ENCODE measurements at places on chromosomes 2 and 18.
A peak's percentile ranks its signal among the peaks of the same experiment; 100 is the strongest.

- peak; percentile 65 for DNase-seq
Observed at GRCh38 chr2:158969715-158970240, 1.3 kb downstream of the TANC1 start.

GRCh38 chr18:70781860-70782453, 493.1 kb downstream of the SOCS6 start:
- DNase-seq, result peak; percentile 20

DNA sequence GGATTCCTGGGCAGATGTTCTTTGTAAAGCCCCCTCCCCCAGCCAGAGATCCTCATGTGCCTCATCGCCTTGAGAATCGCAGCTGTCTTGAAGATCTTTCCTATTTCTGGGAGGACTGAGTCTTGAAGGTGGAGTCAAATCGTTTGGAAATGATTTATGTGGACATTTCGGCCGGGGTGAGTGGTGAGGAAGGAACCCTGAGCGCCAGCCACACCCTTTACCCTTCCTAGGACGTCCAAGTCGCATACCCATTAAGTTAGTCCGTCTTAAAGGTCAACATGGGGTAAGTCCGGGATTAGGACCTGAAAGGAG, 84.9 kb upstream of the ZCCHC2 start:
- DNase-seq, result no peak

DNA sequence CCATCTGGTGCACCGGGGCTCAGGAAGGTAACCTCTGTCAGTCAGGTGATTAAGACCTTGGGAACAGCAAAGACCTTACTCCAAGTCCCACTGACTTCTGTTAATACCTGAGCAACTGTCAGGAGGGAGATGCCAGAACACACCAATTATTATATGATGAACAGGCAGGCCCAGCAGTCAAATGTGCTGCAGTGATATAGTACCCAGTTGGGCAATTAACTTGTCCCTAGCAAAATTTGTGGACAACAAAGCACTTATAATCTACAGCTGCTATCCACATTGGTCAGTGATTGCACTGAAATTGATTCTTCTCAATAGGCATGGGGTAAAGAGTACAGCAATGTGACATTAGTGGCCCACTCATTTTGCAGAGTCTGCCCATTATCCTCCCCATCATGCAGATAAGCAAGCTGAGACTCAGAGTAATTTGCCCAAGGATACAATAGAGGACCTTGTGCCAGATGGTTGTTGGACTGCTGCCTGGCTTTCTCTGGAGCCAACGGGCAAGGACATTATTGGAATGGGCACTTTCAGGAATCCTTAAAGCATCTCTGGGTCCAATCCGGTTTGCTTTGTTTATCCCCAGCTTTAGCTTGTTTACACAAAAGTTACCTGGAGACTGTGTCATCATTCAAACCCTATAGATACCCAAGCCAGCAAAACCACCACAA, 147.6 kb downstream of the CCBE1 start:
- DNase-seq, result no peak

GRCh38 chr2:14675489-14675888, 43.0 kb downstream of the LRATD1 start:
- DNase-seq, result no peak

- DNase-seq, result no peak
Observed at GRCh38 chr18:29629493-29630036, 1413.0 kb downstream of the DSC3 start.

- DNase-seq, result no peak
Observed at GRCh38 chr18:2368102-2368501, 203.2 kb downstream of the METTL4 start.

DNA sequence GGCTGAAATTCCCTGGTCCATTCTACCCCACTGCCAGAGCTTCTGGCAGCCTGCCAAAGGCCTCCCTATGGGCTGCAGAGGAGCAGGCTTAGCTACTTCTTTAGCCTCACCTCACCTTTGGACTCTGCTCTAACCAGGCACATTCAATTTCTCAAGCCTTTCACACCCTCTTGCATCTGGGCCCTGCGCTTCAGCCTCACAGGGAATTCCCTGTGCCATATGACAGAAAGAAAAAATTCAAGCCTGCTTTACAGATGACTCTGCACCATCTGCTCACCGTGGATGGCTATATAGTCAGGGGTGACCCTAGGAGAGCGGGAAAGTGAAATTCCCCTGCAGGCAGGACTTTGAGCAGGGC, 62.5 kb downstream of the REEP1 start:
- no peak for DNase-seq

GRCh38 chr18:9643549-9643948, 29.2 kb upstream of the PPP4R1 start:
- peak; percentile 97 for DNase-seq

DNA sequence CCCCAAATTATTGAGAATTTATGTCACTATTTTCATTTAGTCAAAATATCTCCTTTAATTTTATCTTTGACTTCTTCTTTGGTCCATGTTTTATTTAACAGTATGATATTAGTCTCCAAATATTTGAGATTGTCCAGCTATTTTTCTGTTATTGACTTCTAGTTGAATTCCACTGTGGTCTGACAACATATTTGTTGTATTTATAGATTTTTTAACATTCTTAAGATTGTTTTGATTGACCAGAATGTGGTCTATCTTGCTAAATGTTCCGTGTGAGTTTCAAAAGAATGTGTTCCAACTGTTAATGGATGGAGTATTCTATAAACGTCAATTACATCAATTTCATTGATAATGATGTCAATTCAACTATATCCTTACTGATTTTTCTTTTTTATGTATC, 1452.1 kb downstream of the SUCLG1 start:
- DNase-seq, result peak; percentile 26

DNA sequence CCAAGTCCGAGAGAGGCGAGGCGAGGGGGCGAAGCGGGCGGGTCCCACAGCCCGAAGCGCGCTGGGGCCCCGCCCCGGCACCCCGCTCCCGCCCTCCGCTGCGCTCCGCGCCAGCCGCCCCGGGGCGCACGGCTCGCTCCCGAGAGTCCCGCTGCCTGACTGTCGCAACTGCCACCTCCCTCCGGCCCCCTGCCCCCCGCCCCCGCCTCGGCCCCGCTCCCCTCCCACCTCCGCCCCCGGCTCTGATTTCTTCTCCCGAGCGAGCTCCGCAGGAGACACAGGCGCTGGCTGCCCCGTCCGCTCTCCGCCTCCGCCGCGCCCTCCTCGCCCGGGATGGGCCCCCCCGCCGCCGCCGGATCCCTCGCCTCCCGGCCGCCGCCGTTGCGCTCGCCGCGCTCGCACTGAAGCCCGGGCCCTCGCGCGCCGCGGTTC, at the start of gene WNT6:
Gene WNT6 (plus strand): TSS at position 250 of the 432 bp plus-strand sequence. CDS start 233 bp downstream, outside the sequence.
- DNase-seq, result peak; percentile 68

- DNase-seq, result no peak
Observed at GRCh38 chr2:119645173-119645855, 33.7 kb upstream of the TMEM177 start.

GRCh38 chr18:811892-812375, at the start of gene YES1:
Gene YES1, minus strand, starts transcription at chr18:812242. Its CDS starts 55,415 bp downstream, at chr18:756827.
- peak; percentile 66 for DNase-seq

DNA sequence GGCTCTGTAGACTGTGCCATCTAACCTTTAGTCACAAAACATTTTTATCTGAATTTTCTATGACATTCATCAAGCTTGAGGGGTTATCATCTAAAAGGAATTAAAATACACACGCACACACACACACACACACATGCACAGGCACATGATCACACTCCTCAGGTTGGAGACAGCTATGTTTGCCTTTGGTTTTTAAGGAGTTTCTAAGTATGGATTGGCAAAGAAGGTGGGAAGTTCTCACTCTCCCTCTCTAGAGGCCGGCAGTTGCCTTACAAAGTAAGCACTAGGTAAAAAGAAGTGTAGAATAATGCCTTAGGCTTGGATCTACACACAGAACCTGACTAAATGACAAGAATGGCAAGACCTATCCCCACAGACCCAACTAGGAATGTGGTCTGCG, 437.1 kb downstream of the ZEB2 start:
- DNase-seq, result no peak

- no peak for DNase-seq
Observed at GRCh38 chr18:39271654-39272053, 1706.1 kb upstream of the CELF4 start.

GRCh38 chr18:73384246-73384645, 516.5 kb upstream of the NETO1 start:
- no peak for DNase-seq

GRCh38 chr18:22559414-22560274, 141.9 kb upstream of the CTAGE1 start:
- peak; percentile 80 for DNase-seq

- DNase-seq, result no peak
Observed at GRCh38 chr2:209582281-209582680, 158.4 kb downstream of the MAP2 start.

DNA sequence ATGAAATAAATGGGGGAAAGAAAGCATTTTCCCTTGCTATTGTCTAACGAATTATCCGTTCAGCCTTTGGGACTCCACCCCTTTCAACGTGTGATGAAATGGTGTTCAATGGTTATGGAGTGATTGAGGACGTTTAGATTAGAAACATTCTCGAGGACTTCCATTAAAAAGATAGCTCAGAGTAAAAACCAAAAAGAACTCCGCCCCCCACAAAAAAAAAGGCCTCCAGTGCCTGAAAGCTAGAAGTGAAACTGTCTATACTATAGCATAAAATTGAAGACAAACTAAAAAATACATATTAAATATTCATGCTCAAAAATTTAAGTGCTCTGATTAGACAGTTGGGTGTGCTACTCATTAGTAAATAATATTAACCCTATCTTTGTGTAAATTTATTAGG, 3.0 kb upstream of the ZNF516 start:
- no peak for DNase-seq

DNA sequence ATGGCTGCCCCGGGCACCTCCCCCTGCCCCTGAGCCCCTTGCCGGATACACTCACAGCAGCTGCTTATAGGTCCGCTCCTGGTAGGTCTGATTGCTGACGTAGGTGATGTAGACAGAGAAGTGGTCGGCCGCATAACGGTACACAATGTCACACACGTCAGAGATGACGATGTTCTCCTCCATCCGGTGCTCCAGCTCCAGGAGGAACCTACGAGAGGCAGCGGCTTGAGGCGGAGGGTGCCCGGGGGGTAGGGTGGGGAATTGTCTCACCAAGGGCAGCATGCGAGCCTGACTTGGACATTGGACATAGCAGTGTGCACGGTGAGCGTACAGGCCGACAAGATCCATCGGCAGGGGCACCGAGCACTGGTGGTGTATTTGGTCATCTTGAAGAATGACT, 22.8 kb downstream of the SNORC start:
- no peak for DNase-seq

- DNase-seq, result no peak
Observed at GRCh38 chr2:10012963-10013461, 30.3 kb upstream of the KLF11 start.

DNA sequence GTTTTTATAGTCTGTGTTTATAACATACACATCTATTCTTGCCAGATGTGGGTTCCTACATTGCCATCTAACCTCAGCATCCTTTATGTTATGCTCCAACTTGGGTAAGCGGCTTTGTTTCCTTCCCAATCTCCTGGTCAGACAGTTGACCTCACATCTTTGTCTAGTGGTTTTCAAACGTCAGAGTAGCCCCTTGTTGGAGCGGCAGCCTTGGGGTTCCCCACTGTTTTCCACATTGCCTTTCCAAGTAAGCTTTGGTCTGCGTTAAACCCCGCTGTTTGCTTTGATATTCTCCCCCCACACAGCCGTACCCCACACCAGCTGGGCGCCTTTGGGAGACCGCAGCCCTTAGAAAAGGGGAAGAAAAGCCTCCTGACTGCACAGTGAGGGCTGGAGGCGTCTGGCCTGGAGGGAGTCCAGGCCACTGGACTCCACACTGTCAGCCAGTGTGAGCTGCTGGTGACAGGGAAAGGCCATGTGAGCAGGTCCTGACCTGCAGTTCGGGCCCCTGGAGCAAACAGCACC, 83.3 kb downstream of the MALT1 start:
- DNase-seq, result no peak

- no peak for DNase-seq
Observed at GRCh38 chr2:27000228-27000627, 29.8 kb downstream of the MAPRE3 start.

GRCh38 chr2:229571243-229571642, 143.1 kb downstream of the DNER start:
- DNase-seq, result no peak

DNA sequence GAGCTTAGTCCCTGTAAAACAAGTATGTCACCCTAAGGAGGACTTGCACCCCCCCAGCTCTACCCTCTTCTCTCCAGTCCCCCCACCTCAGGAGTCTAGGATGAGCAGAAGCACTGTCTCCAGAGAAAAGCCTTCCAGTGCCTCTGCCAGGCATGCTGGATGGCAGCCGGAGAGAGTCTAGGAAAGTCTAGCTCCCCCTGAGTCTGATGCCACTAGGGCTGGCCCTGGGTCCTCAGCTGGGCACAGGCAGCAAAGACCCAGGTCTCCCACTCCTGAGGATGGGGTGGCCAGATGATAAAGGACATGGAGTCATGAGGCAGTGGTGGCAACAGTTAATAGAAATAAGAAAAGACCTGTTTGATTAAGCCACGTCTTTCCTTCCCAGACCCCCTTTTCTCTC, 225.6 kb downstream of the CYP26B1 start:
- DNase-seq, result no peak

- DNase-seq, result no peak
Observed at GRCh38 chr18:76569644-76570419, 74.8 kb upstream of the ZNF516 start.

- DNase-seq, result no peak
Observed at GRCh38 chr2:169625781-169626180, 41.6 kb downstream of the PPIG start.

- no peak for DNase-seq
Observed at GRCh38 chr2:219125886-219126270, 34.7 kb downstream of the NHEJ1 start.

- DNase-seq, result no peak
Observed at GRCh38 chr2:10320575-10320931, 17.8 kb downstream of the HPCAL1 start.

- no peak for DNase-seq
Observed at GRCh38 chr2:152335726-152336118, 748 bp downstream of the FMNL2 start.

DNA sequence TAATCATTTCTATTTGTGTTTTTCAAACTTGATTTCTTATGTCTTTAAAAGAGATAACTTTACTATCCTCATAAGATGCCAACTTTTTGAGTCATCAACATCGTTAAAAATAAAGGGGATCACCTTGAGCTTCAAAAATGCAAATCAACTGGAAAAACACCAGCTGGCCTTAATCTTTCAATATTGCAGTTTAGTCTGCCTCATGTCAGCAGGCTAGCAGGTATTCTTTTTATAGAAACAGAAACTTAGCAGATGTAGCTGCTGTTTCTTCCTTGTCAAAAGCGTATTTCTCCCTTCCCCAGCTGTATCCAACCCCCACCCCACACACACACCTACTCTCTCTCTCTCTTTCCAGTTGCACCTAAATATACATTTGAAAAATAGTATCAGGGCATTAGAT, 154.1 kb upstream of the ZNF804A start:
- DNase-seq, result no peak

GRCh38 chr2:275466-275865, 10.7 kb downstream of the ACP1 start:
- no peak for DNase-seq

- no peak for DNase-seq
Observed at GRCh38 chr2:212638694-212639093, 100.1 kb upstream of the ERBB4 start.

- DNase-seq, result peak; percentile 74
Observed at GRCh38 chr2:157497638-157498314, 53.9 kb upstream of the CYTIP start.

All from adipocyte (in vitro differentiated cells).